HuH-7.5 (cell line): ENCODE measurements at places on chromosomes 11 and 22.

DNA sequence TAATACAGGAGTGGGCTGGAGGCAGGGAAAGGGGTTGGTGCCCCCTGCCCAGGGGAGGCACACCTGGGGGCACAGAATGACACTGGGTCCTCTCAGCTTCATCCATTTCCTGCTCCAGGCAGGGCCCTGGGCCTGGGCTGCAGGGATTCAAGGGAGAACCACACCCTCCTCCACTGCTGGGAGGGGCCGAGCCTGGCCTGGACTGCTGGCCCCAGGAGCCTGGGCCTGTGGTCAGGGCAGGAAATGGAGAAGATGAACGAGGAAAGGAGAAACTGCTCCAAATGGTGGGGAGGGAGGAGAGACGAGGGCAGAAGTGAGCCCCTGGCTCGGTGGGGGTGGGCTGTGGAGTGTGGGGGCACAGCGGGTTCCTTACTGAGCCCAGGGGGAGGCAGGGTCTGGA, 38.1 kb upstream of the KCNQ1OT1 start:
- no peak for DNase-seq

GRCh38 chr22:47169801-47170140, 407.3 kb downstream of the TBC1D22A start:
- no peak for DNase-seq

GRCh38 chr11:114208377-114208776, 87.8 kb upstream of the NNMT start:
- DNase-seq, result no peak

GRCh38 chr11:72233773-72234513, 9.4 kb downstream of the INPPL1 start:
- no peak for DNase-seq

GRCh38 chr22:50443197-50443596, 31.6 kb downstream of the SBF1 start:
- DNase-seq, result no peak

DNA sequence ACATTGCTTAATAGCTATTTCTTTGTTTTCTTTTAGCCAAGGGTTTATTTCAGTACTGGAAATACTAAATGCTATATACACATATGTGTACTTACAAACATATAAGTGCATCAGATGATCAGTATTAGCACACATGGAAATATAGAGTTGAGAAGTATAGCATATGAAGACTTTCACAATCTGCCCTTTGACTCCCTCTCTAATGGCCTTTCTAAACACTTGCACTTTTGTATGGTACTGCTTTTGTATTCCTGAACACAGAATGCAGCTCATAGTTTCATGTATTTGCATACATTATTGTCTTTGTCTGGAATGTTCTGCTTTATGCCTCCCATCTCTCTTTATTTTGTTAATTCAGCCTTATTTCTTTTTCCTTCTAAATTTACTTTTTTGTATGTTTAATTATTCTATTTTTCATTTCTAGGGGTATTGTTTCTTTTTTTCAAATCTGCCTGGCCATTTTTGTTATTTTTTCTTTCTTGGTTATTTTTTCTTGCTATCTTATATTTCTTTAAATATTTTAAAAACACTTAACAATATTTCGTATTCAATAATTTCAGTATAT, 28.8 kb downstream of the ACER3 start:
- peak; percentile 8 for DNase-seq

DNA sequence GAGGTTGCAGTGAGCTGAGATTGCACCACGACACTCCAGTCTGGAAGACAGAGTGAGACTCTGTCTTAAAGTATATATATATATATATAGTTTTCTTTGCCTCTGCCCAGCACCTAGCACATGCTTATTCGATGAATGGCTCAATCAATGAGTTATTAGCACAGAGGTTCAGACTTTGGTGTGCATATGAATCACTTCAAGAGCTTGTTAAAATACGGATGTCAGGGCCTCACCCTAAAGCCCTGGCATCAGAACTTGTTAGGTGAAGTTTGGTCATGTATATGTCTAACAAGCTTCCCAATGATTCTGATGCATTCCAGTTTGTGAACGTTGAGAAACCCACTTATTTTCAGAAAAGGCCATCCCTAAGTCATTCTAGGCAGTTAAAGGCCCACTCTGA, 21.8 kb upstream of the TMEM86A start:
- DNase-seq, result no peak

DNA sequence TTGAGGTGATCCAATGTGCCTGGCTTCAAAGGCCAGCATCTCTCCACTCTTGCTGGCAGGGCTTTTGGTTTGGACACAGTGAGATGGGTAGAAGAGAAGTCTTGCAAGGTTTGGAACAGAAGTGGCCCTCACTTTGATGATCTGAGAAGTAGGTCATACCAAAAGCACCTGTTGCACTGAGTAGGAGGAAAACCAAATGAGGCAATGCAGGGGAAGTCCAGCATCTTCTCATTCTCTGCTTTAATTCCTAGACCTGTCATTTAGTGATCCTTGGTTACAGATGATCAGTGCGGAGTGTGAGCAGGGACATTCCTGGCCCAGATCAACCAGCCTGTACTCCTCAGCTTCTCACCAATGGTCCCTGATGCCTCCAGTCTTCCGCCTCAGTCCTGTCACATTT, 990.5 kb downstream of the OPCML start:
- DNase-seq, result no peak

DNA sequence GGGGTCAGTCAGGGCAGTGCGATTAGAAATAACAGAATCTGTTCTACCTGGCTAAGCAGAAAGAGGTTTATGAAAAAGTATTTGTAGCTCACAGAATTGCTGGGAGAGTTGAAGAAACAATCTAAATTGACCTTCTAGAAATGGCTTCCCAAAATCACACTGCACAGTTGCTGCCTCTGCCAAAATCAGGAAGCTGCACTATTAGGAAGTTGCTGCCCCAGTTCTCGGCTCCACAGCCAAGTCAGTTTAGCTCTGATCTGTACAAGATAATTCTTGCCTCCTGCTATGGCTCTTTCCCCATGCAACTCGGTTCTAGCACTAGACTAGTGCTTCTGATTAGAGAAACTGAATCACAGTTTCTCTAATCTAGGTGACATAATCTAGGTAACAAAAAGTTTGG, 16.0 kb upstream of the CCDC90B start:
- DNase-seq, result no peak

DNA sequence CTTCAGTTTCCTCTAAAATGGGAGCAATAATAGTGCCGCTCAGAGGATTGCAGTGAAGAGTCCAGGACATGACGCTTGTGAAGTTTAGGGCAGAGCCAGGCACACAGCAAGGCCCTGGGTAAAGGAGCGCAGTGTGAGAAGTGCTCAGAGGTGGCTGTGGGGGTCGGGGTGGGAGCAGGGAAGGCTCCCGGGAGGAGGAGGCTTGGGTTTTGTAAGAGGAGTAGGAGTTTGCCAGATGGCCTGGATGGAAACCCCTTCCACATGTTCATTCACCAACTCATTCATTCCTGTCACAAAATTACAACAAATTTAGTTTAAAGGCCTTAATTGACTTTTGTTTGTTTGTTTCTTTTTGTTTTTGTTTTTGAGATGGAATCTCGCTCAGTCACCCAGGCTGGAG, 17.0 kb downstream of the CRYBB2 start:
- no peak for DNase-seq

DNA sequence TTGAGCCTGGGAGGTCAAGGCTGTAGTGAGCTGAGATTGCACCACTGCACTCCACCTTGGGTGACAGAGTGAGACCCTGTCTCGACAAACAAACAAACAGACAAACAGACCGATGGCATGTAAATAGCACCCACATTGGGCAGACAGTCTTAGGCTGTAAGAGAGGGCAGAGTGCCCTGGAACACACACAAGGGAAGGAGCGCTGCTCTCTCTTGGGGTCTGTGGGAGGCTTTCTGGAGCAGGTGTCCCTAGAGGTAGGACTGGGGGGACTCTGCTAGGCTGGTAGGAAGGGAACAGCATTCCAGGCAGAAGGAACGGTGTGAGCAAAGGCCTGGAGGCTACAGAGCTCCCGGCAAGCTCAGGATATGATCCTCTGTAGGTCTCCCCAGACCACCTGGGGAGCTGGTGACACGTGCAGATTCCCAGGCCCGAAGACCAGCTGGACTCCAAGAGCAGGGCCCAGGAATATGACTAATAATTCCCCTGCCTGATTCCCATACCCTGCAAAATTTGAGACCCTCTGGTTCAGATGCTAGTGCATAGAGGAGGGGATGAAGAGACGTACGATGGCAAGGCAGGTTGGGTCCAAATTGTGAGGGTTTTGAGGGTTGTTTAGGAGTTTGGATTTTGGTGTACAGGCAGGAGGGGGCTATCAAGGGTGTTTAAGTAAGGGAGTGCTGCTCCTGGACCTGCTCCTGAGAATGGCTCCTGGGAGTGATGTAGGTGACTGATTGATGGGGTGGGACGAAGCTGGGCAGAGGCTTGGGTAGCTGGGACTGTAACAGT, 11.6 kb downstream of the SMIM38 start:
- no peak for DNase-seq

- no peak for DNase-seq
Measured at GRCh38 chr22:17101475-17102296, 16.9 kb downstream of the IL17RA start.

GRCh38 chr11:72116019-72116755, 3.7 kb upstream of the ANAPC15 start:
- DNase-seq, result no peak

DNA sequence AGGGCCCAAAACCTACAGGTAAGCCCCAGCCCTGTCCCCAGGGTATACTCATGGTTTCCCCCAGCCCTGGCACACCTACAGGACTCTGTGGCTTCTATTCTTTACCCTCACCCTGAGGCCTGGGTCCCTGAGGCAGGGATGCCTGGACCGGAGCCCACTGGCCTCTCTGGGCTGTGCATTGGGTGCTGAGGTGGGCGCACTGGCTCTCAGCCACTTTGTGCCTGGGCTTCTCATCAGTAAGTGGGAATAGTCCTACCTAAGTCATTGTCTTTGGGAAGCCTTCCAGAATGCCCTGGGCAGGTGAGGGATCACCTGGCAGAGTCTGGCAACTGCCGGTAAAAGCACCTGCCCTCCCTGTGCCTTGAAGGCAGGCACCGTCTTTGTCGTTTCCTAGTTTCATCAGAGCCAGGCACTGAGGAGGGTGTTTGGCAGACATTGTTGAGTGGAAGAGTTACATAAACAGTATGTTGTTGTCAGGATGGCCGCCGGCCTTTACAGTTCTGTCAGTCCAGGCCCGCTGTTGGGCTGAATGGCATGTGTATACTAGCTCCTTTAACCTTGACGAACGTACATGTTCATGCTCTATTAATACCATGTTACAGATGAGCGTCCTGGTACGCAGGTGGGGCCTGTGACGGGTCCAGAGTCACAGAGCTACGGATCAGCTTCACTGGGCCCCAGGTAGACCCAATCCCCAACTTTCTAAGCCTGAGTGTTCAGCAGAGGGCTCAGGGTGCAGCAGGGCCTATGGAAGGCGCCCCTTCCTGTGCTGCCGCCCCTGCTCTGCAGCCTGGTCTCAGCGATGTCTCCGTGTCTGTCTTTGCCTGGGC, 23.0 kb downstream of the SHANK3 start:
- DNase-seq, result no peak

- DNase-seq, result peak; percentile 54
Measured at GRCh38 chr11:44893846-44894617, 56.7 kb downstream of the TP53I11 start.

DNA sequence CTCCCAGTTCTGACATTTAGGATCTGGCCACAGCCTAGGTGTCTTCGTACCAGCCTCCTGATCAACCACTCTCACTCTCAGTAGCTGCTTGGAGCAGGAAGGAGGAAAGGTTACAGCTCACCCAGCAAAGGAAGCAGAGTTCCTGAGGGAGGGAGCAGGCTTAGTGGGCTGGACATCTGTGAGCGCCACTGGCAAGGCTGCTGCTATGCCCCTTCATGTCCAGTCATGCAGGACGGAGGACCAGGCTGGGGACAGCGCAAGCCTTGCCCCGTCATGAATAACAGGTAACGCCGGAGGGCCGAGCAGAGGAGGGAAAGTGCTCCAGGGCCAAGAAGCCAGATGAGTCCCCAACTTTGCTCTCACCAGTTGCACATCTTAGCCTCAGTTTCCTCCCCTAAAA, 25.8 kb downstream of the TPST2 start:
- DNase-seq, result no peak

- no peak for DNase-seq
Measured at GRCh38 chr11:115334932-115335788, 169.1 kb downstream of the CADM1 start.

- DNase-seq, result no peak
Measured at GRCh38 chr11:45141171-45141570, 5.3 kb upstream of the PRDM11 start.

GRCh38 chr11:9740202-9740883, 76.5 kb downstream of the SWAP70 start:
- no peak for DNase-seq

DNA sequence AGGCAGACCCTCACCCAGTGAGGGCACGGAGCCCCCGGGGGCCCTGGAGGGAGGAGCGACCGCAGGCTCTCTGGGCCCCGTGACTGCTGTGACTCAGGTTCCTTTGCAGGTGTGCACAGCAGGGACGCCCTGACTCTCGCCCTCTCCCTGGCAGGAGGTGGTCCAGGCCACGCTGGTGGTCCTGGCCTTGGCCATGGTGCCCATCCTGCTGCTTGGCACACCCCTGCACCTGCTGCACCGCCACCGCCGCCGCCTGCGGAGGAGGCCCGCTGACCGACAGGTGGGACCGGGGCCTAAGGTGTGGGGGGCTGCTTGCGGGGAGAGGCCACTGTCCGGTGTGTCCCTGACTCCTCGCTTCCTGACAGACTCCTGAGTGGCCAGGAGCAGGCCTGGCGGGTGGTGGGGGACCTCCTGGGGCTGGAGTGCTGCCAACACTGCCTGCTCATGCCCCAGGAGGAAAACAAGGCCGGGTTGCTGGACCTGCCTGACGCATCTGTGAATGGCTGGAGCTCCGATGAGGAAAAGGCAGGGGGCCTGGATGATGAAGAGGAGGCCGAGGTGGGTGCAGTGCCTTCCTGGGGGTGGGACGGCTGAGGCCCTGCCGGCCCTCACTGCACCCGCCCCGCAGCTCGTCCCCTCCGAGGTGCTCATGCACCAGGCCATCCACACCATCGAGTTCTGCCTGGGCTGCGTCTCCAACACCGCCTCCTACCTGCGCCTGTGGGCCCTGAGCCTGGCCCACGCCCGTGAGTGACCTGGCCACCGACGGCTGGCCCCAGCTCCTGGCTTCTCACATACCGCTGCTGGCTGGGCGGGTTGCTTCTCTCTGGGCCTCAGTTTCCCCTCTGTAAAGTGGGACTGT, 10.9 kb downstream of the TCIRG1 start:
- DNase-seq, result peak; percentile 43

- no peak for DNase-seq
Measured at GRCh38 chr11:126024123-126024522, 38.5 kb downstream of the CDON start.

DNA sequence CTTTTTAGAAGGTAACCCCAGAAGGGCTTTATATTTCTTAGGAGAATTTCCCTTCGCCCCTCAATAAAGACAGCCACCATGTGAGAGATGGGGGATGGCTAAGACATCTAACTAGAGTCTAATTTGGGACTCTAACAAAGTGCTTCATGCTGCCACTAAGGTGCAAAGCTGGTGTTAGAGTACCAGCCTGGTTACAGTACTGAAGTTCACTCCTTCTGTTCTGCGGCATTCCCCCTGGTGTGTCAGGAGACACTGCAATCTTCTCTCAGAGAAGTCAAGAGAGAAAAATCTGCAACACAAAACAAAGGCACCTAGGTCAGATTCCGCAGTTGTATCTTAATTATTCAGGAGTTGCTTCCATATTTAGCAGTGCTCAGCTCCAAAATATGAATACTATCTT, 603.0 kb upstream of the CADM1 start:
- no peak for DNase-seq

GRCh38 chr22:49642331-49642730, 185.3 kb downstream of the BRD1 start:
- DNase-seq, result no peak
